ENCODE measurements at places on chromosomes 5 and 9. TPM values are rescaled to one million over a fixed set of nuclear protein-coding genes. Genes with fewer than 3 reads are reported as not detected.

PFN3 gene
- not detected for total RNA-seq

DNA sequence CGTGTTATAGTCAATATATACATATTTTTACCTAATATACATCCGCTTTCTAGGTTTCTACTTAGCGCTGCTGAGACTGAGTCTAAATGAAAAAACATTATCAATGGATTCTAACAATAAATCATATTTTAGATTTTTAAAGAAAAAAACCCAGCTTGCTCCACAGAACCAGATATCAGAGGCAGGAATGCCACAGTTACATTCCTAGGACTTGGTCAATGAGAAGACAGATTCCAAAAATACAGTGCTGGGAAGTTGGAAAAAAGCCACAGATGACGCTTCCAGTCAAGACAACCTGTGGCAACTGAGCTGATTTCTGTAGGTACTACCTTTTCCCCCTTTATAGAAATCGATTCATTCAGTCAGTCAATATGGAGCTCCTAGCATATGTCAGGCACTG lies 577 bp upstream of the CCDC112 start:
- H3K27ac ChIP-seq = no peak overlapping the region
- H3K36me3 ChIP-seq = no peaks in the 10 kb centered on the region
- DNase-seq = no peak

LMNB1 gene
- 6.6 TPM for total RNA-seq

DNA sequence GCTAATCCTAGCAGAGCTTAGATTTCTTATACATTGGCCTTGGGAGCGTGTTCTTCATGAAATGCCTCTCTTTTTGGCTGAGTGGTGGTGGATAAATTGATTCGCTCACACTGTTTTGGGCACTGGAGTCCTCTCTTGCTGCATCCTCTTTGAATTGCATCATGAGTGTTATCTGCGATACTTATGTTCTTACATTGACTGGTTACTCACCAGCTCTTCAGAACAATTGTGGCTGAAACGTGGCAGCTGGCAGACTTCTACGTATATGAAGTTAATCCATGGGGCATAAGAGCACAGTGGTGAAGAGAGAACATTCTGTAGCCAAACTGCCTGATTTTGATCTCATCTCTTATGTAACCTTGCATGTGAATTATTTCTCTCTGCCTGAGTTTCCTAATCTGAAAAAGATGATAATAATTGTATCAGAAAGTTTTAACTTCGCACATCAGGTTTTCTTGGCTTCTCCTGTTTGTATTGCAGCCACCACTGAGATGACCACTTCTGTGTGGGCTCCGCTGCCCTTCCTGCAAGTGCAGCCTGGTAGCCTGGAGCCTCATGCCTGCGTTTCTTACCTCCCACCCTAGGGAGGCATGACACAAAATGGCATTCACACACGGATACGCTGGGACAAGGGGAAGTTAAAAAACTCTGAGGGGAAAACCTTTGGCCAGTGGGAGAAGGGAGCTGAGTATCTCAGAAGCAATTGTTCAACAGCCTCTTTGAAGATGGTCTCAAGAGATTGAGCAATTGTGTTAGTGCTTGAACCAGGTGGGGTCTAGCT lies 295.2 kb downstream of the ARHGAP26 start:
- no peaks in the 10 kb centered on the region for H3K36me3 ChIP-seq
- H3K4me1 ChIP-seq = peaks cover 17% of the 10 kb centered on the region
- H3K27me3 ChIP-seq = no peaks in the 10 kb centered on the region
- H3K4me3 ChIP-seq = no peak overlapping the region
- no peak overlapping the region for H3K27ac ChIP-seq

- H3K4me3 ChIP-seq = no peak overlapping the region
- no peak for DNase-seq
- no peak overlapping the region for H3K27ac ChIP-seq
- H3K4me1 ChIP-seq = no peaks in the 10 kb centered on the region
- no peaks in the 10 kb centered on the region for H3K36me3 ChIP-seq
Measured at GRCh38 chr5:144798595-144798994, 627.9 kb downstream of the KCTD16 start.

BHMT2 gene
- total RNA-seq = 7.9 TPM

AJM1 gene
- 2.0 TPM for total RNA-seq

DNA sequence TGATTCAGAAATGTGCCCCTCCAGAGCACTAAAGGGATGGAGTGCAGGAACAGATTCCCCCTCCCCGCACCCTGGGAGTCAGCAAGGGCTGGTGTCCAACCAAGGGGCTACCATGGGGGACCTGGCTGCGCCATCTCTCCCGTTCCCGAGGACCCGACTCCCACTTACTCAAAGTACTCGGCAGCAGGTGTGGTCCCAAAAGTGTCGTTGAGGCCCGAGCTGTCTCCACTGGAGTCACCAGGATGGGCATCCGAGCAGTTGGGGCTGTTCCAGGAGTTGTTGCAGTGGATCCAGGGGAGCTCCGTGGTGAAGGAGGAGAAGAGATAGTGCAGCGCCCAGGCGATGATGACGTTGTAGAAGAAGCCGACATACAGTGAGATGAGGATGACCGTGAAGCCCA lies 12.9 kb downstream of the SLC6A3 start:
- no peak overlapping the region for H3K27ac ChIP-seq
- DNase-seq = no peak
- no peaks in the 10 kb centered on the region for H3K27me3 ChIP-seq
- H3K4me3 ChIP-seq = no peak overlapping the region
- H3K4me1 ChIP-seq = no peaks in the 10 kb centered on the region
- H3K36me3 ChIP-seq = no peaks in the 10 kb centered on the region

GRCh38 chr9:89234205-89235067 lies 55.8 kb upstream of the SHC3 start:
- no peaks in the 10 kb centered on the region for H3K36me3 ChIP-seq
- H3K4me3 ChIP-seq = no peak overlapping the region
- H3K4me1 ChIP-seq = no peaks in the 10 kb centered on the region
- no peak for DNase-seq

GRCh38 chr5:61275841-61276240 lies 56.2 kb upstream of the ZSWIM6 start:
- H3K4me1 ChIP-seq = peaks cover 9% of the 10 kb centered on the region
- no peak overlapping the region for H3K4me3 ChIP-seq
- H3K36me3 ChIP-seq = no peaks in the 10 kb centered on the region
- no peak overlapping the region for H3K27ac ChIP-seq

PNPLA7 gene
- 29.3 TPM for total RNA-seq

GRCh38 chr5:167769846-167770413 lies 521.5 kb upstream of the WWC1 start:
- no peaks in the 10 kb centered on the region for H3K4me1 ChIP-seq
- H3K4me3 ChIP-seq = no peak overlapping the region
- no peaks in the 10 kb centered on the region for H3K36me3 ChIP-seq
- no peak for DNase-seq
- no peaks in the 10 kb centered on the region for H3K27me3 ChIP-seq

DMRTA1 gene
- total RNA-seq = 0.30 TPM

ABLIM3 gene
- total RNA-seq = 9.3 TPM

DNA sequence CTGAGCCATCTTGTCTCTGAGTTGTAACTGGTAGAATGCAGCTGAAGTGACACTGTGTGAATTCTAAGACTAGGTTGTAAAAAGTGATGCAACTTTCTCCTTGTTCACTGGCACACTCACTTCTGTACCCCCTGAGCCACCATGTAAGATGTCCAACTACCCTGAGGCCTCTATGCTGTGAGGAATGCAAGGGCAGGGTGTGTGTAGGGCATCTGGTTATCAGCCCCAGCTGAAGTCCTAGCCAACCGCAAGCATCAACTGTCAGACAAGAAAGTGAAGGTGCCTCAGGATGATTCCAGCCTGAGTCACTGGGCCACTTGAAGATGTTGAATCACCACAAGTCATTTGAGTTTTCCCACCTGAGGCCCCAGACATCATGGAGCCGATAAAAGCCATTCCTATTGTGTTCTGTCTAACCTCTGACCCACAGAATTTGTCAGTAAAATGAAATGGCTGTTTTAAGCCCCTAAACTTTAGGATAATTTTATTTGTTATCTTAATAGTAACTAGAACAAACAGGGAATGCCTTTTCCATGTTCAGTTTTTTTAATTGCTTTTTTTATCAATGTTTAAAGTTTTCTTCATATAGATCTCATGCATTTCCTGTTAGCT lies 18.7 kb upstream of the RHOBTB3 start:
- H3K27ac ChIP-seq = no peak overlapping the region
- DNase-seq = no peak
- H3K4me3 ChIP-seq = no peak overlapping the region
- no peaks in the 10 kb centered on the region for H3K27me3 ChIP-seq

ANKRD34B gene
- total RNA-seq = not detected

DNA sequence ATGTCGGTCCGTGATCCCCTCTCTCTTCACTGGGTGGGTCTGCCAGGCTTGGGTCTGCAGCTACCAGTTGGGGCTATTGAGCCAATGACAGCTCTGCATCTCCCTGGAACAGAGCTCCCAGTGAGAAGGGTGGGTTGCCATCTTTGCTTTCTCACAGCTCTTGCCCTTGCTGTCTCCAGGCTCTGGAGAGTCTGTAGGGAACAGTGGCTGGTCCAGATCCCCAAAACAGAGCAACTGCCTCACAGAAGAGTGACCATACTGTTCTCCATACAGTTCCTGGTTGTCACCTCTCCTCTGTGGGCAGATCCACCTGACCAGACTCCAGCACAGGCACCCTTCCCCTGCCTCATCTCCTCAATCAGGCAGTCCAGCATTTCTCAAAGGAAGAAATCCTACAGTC lies 5.2 kb upstream of the IFNA17 start:
- no peak for DNase-seq
- H3K27ac ChIP-seq = no peak overlapping the region
- no peaks in the 10 kb centered on the region for H3K27me3 ChIP-seq
- H3K4me3 ChIP-seq = no peak overlapping the region
- no peaks in the 10 kb centered on the region for H3K36me3 ChIP-seq
- no peaks in the 10 kb centered on the region for H3K4me1 ChIP-seq

PSAT1 gene
- 0.83 TPM for total RNA-seq

LCN10 gene
- total RNA-seq = 20.5 TPM

DNA sequence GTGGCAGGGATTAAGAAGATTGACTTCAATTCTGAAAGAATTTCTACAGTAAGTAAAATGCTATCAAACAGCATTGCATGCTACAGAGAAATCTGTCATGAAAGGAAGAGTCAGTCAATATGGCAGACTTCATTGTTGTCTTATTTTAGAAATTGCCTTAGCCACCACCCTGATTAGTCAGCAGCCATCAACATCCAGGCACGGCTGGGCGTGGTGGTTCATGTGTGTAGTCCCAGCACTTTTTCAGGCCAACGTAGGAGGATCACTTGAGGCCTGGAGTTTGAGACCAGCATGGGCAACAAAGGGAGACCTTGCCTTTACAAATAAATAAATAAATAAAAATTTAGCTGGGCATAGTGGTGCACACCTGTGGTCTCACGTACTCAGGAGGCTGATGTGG lies 46.6 kb downstream of the RMI1 start:
- DNase-seq = no peak
- H3K4me3 ChIP-seq = no peak overlapping the region
- no peaks in the 10 kb centered on the region for H3K27me3 ChIP-seq
- no peak overlapping the region for H3K27ac ChIP-seq
- no peaks in the 10 kb centered on the region for H3K4me1 ChIP-seq

DNA sequence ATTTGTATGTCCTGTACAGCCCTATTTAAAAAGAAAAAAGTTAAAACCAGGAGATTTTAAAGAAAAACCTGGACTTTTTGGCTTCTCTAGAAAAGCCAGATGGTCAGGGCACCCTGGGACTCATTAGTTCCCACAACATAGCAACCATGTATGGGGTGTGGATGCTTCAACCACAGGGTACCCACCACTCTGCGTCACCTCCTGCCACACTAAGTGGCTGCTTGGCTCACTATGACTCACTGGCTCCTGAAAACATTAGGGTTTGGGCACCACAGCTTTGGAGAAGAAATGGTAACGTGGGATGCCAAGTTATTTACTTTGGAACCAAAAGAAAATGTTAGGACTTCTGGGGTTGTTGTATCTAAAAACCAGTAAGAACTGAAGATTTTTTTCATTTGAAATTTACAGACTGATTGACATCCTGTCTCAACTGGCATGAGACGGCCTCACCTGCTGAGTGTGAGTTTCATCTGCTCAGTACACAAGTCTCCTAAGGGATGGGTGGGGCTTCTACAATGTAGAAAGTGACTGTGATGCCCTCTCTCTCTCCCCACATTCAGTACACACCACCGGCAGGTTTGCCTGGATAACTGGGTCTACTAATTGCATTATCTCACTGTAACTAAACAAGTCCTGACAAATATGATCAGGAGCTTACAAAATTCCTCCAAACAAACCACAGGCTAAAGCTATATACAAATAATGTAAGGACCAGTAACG lies 103.9 kb downstream of the ESM1 start:
- peaks cover 3% of the 10 kb centered on the region for H3K4me1 ChIP-seq
- no peak overlapping the region for H3K4me3 ChIP-seq
- no peaks in the 10 kb centered on the region for H3K27me3 ChIP-seq
- no peak for DNase-seq
- H3K36me3 ChIP-seq = no peaks in the 10 kb centered on the region

- H3K27me3 ChIP-seq = no peaks in the 10 kb centered on the region
- no peak for DNase-seq
- no peak overlapping the region for H3K27ac ChIP-seq
- no peaks in the 10 kb centered on the region for H3K36me3 ChIP-seq
- peaks cover 12% of the 10 kb centered on the region for H3K4me1 ChIP-seq
Measured at GRCh38 chr9:34996181-34996904, 6.8 kb downstream of the DNAJB5 start.

DNA sequence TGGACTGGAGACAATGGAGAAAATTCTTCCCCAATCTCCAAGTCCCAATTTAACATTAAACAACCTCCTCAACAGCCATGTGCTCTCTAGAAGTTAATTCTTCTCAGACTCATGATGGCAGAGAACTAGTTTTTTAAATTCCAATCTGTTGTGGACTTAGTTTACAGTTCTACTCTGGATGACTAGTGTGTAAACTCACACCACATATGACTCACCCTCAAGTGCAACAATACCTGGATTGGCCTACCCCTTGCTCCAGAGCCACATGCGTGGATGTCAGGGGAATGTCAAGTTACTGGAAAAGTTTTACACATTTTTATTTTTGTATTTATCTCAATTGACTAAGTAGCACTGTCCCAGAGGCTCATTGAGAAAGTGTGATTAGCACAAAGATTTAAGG lies 136.0 kb upstream of the EFNA5 start:
- no peaks in the 10 kb centered on the region for H3K4me1 ChIP-seq
- DNase-seq = no peak
- no peaks in the 10 kb centered on the region for H3K27me3 ChIP-seq
- H3K4me3 ChIP-seq = no peak overlapping the region

DNA sequence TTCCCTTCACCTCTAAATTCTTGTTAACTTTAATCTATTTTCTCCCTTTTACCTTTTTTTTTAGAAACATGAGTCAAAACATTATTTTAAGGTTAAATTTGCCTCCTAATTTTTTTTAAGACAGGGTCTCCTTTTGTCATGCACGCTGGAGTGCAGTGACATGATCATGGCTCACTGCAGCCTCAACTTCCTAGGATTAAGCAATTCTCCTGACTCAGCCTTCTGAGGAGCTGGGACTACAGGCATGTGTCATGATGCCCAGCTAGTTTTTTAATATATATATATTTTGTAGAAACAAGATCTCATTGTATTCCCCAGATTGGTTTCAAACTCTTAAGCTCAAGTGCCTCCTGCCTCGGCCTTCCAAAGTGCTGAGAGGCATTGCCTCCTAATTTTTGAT lies 424.7 kb upstream of the FAM174A start:
- H3K36me3 ChIP-seq = no peaks in the 10 kb centered on the region
- H3K4me3 ChIP-seq = no peak overlapping the region
- no peaks in the 10 kb centered on the region for H3K27me3 ChIP-seq
- DNase-seq = no peak
- no peaks in the 10 kb centered on the region for H3K4me1 ChIP-seq
